ENCODE measurements at places on chromosomes 4 and X.

DNA sequence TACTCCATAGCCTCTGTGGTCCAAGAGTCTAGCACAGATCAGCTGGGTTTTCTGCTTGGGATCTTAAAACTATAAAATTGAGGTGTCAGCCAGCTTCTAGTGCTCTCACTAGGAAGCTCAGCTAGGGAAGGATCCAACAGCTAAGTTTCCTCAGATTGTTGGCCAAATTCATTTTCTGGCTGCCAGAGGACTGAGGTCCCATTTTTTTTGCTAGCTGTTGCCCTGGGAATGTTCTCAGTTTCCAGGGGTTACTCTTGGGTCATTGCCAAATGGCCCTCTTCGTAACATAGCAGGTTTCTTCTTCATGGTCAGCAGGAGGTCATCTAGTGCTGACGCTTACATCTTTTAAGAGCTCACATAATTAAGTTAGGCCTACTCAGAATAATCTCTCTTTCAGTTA, 2178.2 kb downstream of the ARAP2 start:
- no peak for DNase-seq

GRCh38 chr4:168723020-168723419, 226.2 kb downstream of the PALLD start:
- no peak for DNase-seq

DNA sequence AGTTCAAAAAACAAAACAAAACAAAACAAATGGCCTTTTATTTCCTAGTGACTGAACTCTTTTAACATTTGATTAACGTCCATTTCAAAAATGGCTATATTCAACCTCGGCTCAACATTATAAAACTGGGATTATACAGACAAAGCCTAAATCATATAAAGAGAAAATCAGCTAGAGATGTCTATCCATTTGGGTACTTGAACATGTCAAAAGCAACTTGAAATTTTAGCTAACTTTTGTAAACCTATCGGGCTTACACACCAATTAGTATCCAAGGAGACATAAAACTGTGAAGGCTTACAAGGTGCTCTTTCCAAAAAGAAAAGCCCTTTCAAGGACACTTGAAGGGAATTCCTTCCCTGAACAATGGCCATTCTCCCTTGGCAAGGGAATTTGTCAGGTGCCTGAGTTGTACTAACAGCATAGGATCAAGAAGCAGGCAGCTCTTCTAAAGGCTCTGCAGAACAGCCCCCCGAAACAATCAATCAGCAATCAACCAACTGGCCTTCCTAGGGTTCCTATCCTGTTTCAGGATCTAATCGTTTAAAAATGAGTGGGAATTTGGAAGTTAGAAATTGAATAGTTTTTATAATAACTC, 633.7 kb upstream of the HTR2C start:
- no peak for DNase-seq

GRCh38 chr4:71304289-71304850, 34.5 kb upstream of the SLC4A4 start:
- no peak for DNase-seq

DNA sequence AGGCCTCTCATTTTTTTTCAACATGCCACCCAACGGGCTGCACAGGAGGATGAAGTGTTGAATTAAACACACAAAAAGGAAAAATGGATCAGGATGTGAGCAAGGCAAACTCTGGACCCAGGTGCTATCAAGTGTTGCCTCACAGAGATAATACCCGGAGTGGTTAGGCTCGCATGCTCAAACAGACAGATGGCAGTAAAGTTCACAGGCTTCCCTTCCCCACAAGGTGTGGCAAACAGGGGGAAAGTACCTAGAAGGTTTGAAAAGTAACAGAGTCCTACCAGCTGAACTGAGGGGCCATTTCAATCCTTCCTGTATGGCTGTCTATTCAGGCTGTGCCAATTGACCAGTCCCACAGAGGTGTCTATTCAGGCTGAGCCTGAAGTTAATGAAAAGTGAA, 123.9 kb upstream of the GC start:
- no peak for DNase-seq

DNA sequence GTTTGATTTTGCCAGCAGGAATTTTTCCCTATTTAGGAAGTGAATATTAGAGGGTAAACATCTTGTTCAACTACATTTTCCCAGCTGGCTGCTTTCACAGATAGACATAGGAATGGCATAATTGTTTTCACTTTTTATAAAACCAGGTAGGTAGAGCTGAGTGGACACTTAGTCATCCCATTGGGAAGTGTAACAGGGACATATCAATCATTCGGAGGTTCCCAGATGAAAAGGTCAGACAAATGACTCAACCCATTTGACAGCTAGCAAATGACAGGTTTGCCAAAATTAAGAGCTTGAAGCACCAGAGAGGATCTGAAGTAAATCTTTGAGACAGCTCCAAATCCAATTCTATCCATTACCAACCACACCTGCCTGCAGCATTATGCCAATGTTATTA, 205.3 kb downstream of the SLC39A8 start:
- no peak for DNase-seq

Measured in ACHN (cell line).